ENCODE measurements at places on chromosomes 6 and 20. TPM values are rescaled to one million over a fixed set of nuclear protein-coding genes. Genes with fewer than 3 reads are reported as not detected.

TMC2 gene
- total RNA-seq: not detected

GSTA2 gene
- 25.3 TPM for total RNA-seq

ZKSCAN8 gene
- 22.1 TPM for total RNA-seq

RCAN2 gene
- 6.9 TPM for total RNA-seq

EYA2 gene
- total RNA-seq: 8.1 TPM

NCR2 gene
- not detected for total RNA-seq

NT5E gene
- 11.6 TPM for total RNA-seq

PACRG gene
- 5.6 TPM for total RNA-seq

SMOC2 gene
- 4.2 TPM for total RNA-seq

TBXT gene
- total RNA-seq: 0.85 TPM

FAM162B gene
- total RNA-seq: 1.8 TPM

TBPL1 gene
- total RNA-seq: 35.5 TPM

PCMT1 gene
- 61.2 TPM for total RNA-seq

DNA sequence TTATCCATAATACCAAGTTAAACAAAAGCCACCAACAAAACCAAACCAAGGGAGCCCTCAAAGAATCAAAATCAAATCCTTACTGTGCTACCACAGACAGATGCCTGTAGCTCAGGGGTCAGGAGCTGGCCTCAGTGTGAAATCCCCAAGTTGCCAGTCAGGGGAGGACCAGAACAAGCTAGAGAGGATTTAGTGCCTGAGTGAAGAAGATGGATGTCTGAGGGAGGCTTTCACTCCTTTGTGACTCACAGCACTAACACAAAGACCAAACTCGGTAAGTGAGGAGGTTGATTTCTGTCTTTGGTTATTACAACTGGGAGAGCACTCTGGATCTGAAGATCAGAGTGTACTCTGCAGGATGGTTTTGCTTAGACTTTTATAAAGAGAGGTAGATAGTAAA is 189.9 kb upstream of the ZNF184 start:
- no peak for DNase-seq

GRCh38 chr6:26230351-26230750 is 134.6 kb upstream of the BTN3A2 start:
- no peak for DNase-seq

GRCh38 chr6:138227316-138227781 is 9.1 kb upstream of the PBOV1 start:
- no peak for DNase-seq

- DNase-seq: no peak
Measured at GRCh38 chr6:118559659-118560058, 11.6 kb downstream of the PLN start.

DNA sequence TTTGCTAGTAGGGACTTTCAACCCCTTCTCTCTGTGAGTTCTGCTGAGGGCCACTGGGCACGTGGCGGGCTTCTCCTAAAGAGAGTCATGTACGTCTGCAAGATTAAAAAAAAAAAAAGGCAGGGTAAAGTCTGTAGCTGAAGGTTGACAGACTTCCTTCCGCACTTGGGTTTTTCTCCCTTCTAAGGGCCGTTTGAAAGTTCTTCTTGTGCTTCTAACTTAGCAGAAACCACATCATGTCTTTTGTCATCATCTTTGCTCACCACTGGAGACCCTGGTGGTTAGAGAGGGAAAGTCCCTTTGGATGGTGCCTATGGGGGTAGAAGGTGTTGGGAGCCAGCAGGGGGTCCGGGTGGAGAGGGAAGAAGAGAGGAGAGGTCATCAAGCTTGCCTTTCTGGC is 31.4 kb downstream of the PRDM1 start:
- no peak for DNase-seq

DNA sequence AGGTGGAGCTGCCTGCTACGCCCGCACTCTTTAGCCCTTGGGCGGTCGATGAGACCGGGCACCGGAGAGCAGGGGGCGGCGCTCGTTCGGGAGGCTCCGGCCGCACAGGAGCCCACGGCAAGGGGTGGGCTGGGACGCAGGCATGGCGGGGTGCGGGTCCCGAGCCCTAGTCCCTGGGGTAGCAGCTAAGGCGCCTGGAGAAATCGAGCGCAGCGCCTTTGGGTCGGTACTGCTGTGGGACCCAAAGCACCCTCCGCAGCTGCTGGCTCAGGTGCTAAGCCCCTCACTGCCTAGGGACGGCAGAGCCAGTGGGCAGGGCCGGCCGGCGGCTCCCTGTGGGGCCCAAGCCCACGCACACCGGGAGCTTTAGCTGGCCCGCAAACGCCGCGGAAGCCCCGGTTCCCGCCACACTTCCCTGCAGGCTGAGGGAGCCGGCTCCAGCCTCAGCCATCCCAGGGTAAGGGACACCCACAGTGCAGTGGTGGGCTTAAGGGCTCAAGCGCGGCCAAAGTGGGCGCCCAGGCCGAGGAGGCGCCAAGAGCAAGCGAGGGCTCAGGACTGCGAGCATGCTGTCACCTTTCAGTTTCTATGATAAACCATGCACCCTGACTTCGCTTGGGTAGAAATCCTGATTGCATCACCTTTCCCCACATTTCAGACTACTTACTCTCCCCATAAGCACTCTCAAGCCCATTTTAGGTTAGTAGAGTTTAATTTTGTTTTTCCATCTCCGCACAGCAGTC is 52.0 kb downstream of the MYLIP start:
- no peak for DNase-seq

DNA sequence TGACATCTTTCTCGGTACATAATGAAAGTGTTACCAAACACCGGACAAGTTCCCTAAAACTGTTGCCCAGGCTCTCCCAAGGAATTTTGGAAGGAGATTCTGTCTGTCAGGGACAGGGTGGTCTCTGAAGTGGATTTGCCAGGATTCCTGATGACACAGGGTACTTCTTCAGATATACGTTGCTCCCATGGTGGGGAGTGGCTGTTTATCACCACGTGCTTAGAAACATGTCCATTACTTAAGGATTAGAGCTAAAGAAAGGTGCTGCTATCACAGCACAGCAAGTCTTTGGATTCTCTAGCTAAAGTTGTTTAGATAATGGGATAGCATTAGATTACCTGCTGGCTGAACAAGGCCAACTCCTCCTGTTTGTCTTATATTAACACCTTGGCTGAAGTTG is 6.3 kb downstream of the SPINT3 start:
- DNase-seq: no peak

- DNase-seq: no peak
Measured at GRCh38 chr20:59082981-59083380, 40.4 kb upstream of the PRELID3B start.

DNA sequence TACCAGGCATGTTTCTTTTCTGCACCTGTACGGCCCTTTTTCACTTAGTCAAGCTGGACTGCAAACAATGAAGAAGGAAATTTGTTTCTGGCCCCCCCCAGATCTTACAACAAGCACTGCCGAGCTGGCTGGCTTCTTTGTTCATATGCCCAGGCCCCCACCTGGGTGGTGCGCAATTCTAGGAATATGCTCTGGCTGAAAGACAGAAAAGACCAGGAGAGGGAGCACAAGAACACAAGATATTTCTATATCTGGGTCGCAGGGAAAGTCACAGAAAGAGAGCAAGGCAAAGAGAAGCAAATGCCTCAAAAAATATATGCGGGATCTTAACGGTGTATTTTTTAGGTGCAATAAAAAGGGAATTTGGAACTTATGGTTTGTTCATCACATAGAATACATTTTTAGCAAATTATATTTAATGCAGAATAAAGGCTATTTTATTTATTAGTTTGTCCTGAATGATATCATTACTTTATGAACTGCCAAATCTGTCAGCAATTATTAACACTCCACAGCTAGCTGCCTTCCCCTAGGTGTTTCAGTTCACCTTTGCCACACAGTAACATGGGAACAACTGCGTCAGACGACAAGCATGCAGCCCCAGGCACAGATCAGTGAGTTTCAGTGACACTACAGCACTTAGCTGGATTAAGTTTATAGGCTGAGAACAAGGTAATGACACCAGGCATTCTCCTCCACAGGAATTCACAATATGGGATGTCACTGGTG is 76.5 kb downstream of the GJA10 start:
- DNase-seq: no peak

- no peak for DNase-seq
Measured at GRCh38 chr6:24191346-24191745, 65.3 kb downstream of the NRSN1 start.

DNA sequence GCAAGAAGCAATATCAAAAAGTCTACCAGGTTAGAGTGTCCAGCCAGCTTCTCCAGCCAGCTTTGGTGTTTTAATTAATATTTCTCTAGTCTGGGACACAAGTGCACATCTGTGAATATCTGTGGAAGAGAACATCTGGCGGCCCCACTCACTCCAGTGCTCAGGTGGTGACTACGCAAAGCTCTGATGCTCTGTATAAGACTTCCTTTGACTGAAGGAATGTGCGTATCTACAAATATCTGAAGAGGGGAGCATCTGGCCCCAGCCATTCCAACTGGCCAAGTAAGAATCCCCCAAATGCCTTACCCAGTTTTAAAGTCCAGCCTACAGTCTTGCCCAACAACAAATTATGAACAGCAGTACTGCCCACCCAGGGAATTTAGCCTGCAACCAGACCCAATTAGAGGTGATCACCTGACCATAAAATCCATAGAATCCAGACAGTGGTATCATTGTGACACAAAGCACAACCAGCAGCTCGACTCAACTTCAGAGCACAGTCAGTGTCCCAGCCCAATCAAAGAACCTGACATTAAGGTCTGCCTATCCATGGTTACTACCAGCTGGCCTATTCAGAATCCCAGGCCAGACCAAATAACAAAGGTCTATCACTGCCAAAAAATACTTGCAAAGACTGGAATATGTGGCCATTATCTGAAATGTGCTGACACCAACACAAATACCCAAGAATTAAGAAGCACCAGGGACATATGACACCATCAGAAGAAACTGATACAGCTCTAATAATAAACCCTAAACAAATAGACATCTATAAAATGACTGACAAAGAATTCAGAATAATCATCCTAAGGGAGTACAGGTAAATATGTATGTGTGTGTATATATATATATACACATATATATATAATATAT is 76.1 kb upstream of the MANEA start:
- DNase-seq: no peak

DNA sequence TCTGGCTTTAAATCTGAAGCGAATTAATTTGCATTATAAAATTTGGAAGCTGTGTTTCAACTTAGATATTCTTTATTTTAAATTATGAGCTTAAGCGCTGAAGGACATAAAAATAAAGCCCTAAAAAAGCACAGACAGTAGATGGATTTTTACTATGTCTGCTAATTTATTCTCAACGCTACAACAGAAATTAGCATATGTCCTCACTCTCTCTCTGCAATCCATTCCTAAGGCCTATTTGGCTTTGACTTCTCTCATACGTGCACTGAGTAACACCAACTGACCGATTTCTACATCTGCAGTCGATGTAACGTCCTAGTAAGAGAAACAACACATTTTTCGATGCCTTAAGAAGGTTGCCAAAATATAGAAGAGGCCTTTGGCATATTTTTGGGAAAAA is 23.7 kb downstream of the HEBP2 start:
- no peak for DNase-seq

- DNase-seq: no peak
Measured at GRCh38 chr20:64025826-64026412, 10.1 kb upstream of the C20orf204 start.
